Mesenteric fat pad (tissue), 1 donor: ENCODE measurements at places on chromosomes 2 and 18. TPM values are rescaled to one million over a fixed set of nuclear protein-coding genes. Genes with fewer than 3 reads are reported as not detected.

PRKAG3 gene
- not detected for total RNA-seq

LIMS3 gene
- total RNA-seq: 9.7 TPM

DNA sequence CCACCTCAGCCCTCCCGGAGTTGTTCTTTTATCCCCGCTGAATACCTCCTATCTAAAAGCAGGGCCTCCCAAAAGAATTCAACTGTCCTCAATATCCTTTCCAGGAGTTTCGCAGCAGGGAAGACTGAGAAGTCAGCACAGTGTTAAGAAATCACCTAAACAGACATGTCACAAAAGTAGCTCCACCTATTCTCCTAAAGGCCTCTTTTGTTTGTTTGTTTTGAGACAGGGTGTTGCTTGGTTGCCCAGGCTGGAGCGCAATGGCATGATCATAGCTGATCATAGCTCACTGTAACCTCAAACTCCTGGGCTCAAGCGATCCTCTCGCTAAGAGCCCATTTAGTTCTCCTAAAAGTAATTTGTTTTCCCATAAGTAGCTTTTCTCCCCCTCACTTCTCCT is 53.8 kb downstream of the TEX44 start:
- DNase-seq: no peak

DNA sequence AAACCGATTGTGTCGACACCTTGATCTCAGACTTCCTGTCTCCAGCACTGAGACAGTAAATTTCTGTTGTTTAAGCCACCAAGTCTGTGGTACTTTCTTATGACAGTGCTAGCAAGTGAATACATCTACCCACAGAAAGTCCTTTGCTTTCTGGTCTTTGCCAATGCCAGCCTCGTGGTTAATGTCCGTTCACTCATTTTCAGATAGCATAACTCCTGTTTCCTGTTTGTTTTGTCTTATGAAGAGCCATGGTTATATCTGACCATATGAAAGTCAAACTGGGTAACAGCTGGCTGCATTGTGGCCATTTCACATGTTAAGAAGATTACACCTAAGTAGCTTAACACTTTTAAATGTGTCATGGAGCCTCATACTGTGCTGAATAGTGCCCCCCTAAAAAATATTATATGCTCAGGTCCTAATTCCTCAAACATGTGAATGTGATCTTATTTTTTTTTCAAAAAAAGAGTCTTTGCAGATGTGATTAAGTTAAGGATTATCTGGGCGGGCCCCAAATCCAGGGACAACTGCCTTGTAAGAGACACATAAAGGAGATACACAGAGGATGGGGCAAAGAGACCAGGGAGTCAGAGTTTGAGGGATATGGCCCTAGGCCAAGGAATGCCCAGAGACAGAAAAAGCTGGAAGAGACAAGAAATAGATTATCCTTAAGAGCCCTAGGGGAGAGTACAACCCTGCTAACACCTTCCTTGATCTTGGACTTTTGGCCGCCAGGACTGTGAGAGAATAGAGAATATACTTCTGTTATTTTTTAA is 118.0 kb downstream of the KCNE4 start:
- no peak for DNase-seq

GRCh38 chr18:61699397-61700110 is 193.3 kb downstream of the RNF152 start:
- DNase-seq: no peak

DNA sequence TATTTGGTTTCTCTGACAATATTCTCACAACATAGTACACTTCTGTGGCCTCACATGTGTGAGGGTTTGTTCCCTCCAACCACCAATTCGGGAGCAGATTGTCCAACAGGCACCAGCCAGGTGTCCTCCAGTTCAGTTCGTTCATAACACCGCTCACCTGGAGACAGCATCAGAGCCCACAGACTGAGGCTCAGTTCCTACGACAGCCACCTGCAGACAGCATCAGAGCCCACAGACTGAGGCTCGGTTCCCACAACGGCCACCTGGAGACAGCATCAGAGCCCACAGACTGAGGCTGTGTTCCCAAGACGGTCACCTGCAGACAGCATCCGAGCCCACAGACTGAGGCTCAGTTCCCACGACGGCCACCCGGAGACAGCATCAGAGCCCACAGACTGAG is 58.2 kb upstream of the SNTG2 start:
- no peak for DNase-seq
